GM20000 (cell line): ENCODE measurements at places on chromosomes 2 and 18.
A peak's percentile ranks its signal among the peaks of the same experiment; 100 is the strongest.

DNA sequence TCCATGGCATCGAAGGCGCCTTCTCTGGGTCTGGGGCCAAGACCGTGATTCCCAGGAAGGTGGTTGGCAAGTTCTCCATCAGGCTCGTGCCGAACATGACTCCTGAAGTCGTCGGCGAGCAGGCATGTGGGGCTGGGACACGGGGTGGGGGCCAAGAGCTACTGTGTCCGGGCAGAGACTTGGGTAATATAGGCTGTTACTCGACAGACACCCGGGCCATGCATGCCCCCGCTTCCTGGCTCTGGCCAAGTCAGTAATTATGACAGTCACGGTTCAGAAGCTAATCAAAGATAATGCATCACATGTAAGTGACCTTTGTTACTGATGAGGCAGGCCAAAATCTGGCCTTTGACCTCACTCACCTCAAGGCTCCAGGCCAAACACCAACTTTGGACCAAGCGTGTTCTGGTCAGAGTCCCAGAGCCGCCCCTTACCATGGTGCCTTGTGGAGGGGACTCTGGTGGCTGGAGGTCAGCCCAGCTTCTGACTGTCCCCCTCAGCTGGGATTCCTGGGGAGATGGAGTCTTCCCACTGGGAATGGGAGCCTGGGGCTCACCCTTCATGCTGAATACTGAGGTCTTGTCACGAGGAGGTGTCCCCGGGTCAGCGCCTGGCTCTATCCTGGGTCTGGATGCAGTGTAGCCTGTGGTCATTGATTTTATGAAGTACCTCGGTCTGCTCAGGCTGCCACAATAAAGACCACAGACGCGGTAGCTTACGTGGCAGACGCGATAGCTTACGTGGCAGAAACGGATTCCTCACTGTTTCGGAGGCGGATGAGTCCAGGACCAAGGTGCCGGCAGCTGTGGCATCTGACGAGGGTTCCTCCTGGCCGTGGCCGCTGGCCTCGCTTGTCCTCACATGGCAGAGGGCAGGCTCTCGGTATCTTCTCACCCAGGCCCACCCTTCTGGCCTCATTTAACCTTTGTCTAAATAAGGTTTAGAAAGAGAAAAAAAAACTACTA lies 17.7 kb upstream of the CNDP1 start:
- DNase-seq, result no peak

GRCh38 chr18:44698518-44698917 lies 17.8 kb downstream of the SETBP1 start:
- no peak for DNase-seq

- DNase-seq, result no peak
Measured at GRCh38 chr18:10234912-10235660, 219.3 kb upstream of the APCDD1 start.

GRCh38 chr2:240238786-240239185 lies 98.3 kb upstream of the OTOS start:
- no peak for DNase-seq

GRCh38 chr18:77905011-77905410 lies 655.4 kb downstream of the GALR1 start:
- DNase-seq, result no peak

DNA sequence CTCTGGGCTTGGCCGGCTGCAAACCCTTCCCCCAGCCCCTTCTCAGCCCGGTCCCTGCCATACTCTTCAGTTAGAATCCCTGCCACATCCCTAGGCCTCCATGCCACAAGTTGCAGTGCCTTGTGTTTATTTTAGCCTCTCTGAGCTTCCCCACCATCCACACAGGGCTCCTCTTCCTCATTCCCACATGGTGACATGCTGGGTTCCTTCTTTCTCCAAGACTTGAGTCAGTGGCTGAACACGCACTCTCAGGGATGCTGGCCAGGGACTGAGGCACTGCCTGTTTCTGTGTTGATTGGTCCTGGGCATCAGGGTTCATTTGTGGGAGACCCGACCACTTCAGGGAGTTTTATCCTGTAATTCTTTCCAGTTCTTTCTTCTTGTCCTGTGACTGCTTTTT lies 56.3 kb downstream of the KCNS3 start:
- no peak for DNase-seq

GRCh38 chr2:109098251-109098920 lies 30.6 kb upstream of the SH3RF3 start:
- no peak for DNase-seq

GRCh38 chr2:170715062-170715931 lies at the start of gene SP5:
SP5 (plus strand) TSS chr2:170715337; CDS start chr2:170715513, 176 bp downstream.
- DNase-seq, result peak; percentile 71
